ENCODE measurements at places on chromosomes 13 and 19.

- no peak for DNase-seq
These were observed 1.5 kb downstream of the DZIP1 start for GRCh38 chr13:95642999-95643398.

GRCh38 chr13:63209330-63210017, 1793.8 kb upstream of the PCDH20 start:
- no peak for DNase-seq

- DNase-seq = no peak
These were observed 221.9 kb upstream of the PCDH17 start for GRCh38 chr13:57409656-57410055.

- DNase-seq = no peak
These were observed 1.0 kb downstream of the FNDC3A start for GRCh38 chr13:48976576-48977285.

DNA sequence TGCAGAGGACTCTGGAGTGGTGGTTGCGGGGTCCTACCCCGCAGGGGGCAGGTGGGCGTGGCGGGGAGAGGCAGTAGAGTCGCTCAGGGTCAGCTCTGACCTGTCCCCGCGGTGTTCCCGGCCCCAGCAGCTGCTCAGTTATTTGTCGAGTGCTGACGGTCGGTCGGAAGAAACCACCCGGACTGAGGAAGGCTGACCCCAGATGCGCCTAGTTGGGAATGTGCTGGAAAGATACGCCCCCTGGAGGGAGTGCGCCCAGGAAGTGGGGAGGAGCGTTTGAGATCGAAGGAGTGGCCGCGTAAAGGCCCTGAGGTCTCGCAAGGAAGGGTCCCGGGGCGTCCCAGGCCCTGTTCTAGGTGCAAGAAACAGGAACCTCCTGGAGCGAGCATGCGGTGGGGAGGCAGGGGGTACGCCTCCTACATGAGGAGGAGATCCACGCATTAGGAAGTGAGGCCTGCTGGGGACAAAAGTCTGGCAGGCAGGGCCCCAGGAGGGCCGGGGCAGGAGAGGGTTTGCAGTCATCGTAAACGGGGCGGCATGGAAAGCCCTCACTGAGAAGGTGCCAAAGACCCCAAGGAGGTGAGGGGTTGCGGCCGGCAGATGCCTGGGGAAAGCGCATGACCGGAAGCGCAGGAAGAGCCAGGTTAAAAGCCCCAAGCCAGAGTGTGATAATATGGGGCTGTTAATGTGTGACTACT, 9.2 kb downstream of the CCDC8 start:
- DNase-seq = peak; percentile 59

- DNase-seq = peak; percentile 62
These were observed 20.3 kb upstream of the AKT2 start for GRCh38 chr19:40305403-40305802.

DNA sequence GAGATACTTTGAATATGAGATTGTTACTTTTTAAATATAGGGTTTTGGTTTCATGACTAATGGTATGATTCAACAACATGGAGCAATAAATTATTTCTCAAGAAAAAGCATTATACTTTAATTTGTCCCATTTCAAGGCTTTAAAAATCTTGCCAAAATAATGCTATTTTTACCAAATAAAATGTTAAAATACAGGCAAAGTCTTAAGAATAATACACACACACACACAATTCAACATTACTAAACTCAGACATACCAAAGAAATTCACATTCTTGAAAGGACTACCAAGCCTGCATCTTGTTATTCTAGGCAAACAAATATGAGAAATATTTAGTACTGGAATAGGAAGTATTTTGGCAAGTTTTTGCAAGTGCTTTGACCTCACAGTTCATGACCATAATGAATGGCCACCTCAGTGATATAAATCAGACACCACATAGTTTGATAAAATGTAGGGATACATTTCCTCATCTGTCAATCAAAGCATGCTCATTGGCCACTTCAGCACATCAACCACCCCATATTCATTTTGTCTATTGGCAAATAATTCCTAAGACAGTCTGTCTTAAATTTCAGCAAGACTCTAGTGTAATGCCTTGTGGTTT, 107.2 kb downstream of the NALCN start:
- DNase-seq = no peak

DNA sequence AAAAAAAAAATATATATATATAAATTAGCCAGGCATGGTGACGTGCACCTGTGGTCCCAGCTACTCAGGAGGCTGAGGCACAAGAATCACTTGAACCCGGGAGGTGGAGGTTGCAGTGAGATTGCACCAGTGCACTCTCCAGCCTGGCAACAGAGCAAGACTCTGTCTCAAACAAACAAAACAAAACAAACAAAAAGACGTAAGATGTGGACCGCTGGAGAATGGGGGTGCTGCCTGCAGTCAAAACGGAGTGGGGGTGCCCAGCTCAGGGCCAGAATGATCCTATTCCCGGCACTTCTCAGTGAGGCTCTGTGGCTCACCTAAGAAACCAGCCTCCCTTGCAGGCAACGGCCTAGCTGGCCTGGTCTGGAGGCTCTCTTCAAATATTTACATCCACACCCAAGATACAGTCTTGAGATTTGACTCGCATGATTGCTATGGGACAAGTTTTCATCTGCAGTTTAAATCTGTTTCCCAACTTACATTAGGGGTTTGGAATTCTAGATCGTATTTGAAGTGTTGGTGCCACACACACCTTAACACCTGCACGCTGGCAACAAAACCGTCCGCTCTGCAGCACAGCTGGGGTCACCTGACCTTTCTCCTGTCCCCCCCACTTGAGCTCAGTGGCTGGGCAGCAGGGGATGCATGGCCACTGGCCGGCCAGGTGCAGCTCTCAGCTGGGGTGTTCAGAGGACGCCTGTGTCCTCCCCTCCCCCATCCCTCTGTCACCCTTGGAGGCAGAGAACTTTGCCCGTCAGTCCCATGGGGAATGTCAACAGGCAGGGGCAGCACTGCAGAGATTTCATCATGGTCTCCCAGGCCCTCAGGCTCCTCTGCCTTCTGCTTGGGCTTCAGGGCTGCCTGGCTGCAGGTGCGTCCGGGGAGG, at the start of gene F7:
Gene F7, plus strand, starts transcription at position 760 of the 889 bp plus-strand sequence. Its CDS starts 51 bp downstream, at position 811.
- no peak for DNase-seq

- no peak for DNase-seq
These were observed 622.4 kb downstream of the DCT start for GRCh38 chr13:93857126-93857525.

- DNase-seq = peak; percentile 96
These were observed 1.5 kb downstream of the FOSB start for GRCh38 chr19:45469132-45469944.

GRCh38 chr19:38274739-38275138, 10.4 kb downstream of the SPINT2 start:
- DNase-seq = no peak

DNA sequence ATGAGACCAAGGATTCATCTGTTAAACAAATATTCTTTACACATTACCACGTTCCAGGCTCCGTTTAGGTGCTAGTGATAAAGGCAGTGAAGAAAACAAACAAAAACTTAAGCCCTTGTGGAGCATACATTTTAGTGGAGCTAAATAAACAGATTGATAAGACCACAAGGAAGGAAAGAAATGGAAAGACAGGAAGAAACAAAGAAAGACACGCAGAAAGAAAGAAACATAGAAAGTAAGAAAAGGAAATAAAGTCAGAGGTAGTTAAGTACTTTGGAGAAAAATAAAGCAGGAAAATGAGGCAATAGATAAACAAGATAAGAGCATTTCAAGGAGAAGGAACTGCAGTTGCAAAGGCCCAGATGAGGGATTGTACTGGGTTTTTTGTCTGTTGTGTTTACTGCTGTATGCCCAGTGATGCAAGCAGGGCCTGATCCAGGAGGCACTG, 998 bp downstream of the NFKBIB start:
- DNase-seq = no peak

- DNase-seq = no peak
These were observed 88.2 kb upstream of the ARGLU1 start for GRCh38 chr13:106656186-106656585.

- no peak for DNase-seq
These were observed 3.2 kb downstream of the ZNF628 start for GRCh38 chr19:55479451-55480230.

GRCh38 chr19:7742991-7743390, 4.3 kb downstream of the CD209 start:
- DNase-seq = no peak

- no peak for DNase-seq
These were observed 256.1 kb downstream of the SLITRK6 start for GRCh38 chr13:85543144-85543543.

DNA sequence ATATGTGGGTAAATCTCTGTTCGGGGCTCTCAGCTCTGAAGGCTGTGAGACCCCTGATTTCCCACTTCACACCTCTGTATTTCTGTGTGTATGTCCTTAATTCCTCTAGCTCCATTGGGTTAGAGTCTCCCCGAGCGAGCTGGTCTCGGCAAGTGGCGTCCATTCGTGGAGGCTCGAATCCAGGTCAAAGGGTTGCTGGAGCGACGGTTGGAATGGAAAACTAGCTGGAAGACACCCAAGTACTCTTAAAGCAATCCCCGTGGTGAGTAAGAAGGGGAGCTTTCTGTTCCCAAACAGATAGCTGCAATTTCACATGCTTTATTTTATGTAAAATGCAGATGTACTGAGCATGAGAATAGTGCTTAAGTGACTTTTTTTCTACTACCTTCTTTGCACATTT, 277.5 kb upstream of the SGCG start:
- DNase-seq = no peak

GRCh38 chr19:14407605-14408484, 11.3 kb downstream of the DDX39A start:
- DNase-seq = no peak

- DNase-seq = no peak
These were observed 11.9 kb downstream of the PRKACA start for GRCh38 chr19:14105680-14106079.

- peak; percentile 63 for DNase-seq
These were observed 41.8 kb upstream of the ZNF429 start for GRCh38 chr19:21463449-21464105.

DNA sequence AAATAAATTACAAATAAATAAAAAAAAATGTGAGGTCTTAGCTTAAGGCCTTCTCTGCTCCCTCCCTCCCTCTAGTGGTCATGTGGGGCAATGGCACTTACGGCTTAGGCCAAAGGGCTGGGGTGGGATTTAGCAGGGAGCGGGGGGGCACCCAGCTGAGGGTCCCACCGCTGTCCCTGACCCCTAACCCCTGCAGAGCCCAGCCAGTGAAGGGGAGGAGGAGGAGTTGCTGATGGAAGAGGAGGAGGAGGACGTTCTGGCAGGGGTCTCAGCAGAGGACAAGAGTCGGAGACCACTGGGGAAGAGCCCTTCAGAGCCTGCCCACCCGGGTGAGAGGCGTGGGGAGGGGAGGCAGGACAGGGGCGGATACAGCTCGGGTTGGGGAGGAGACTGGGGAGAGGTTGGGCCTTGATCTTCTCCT, 9.3 kb downstream of the MPND start:
- DNase-seq = peak; percentile 53

GRCh38 chr19:42249769-42250168, 5.2 kb downstream of the ERF start:
- DNase-seq = no peak

GRCh38 chr13:83880275-83881139, 1.8 kb downstream of the SLITRK1 start:
- DNase-seq = no peak

DNA sequence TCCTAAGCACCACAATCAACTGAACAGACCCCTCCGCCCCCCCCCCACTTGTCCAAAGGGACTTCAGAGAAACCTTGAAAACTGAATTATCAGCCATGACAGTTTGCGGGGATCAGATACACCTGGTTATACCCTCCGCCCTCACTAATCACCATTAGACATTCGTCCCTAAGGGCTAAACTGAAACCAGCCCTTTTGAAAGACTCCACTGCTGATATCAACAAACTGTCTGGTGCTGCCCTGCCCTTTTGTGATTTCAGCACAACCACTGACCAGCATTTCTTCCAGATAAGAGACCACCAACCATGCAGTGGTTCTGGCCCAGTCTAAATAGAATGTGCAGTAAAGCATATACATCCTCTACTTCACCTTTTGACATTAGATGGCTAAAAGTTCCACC, 1422.9 kb downstream of the EFNB2 start:
- DNase-seq = no peak

GRCh38 chr19:57754091-57754673, 7.6 kb downstream of the ZNF776 start:
- no peak for DNase-seq

DNA sequence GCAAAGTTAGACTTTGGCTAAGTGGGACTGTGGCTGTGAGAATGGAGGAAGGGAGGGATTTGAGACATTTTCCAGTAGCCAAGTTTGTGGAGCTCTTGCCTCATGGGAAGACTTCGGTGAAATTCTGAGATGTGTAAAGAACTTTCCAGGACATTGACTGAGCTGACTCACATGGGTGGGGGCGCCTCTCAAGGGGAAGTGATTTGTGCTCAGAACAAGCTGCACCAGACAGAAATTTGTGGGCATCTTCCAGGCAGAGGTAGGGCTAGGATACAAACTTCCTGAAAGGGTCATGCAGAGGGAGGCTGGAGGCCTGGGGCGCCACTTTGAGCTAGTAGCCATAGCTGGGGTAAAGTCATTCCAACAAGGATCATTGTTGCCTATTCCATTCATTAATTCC, 9.8 kb upstream of the SIGLEC10 start:
- DNase-seq = no peak

DNA sequence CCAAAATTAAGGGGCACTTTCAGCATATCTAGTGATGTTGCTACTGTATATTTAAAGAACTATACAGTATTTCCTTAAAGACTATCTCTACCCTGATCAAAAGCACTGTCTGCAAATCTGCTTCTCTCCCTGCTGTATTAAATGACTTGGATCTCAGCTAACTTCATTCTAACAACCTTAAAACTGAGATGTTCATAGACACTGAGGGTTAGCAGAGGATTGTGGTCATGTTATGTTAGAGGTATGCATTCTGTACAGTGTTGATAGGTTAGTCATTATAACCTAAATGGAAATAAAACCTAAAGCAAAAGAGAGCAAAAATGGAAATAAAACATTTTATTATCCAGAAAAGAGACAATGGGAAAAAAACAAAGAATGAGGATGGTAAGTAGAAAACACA, 9.9 kb downstream of the GPR183 start:
- no peak for DNase-seq

DNA sequence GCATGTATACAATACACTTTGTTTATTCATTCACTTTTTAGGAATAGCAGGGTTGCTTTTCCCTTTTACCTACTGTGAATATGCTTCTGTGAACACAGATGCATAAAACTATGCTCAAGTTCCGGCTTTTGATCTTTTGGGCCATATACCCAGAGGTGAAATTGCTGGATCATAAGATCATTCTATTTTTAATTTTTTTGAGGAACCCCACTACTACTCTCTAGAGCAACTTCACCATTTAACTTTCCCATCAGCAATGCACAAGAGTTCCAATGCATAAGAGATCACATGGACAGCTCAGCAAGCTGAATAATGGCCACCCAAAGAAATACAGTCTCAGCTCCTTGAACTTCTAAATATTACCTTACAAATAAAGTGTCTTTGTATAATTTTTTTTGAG, 17.0 kb upstream of the SIGLEC10 start:
- no peak for DNase-seq
